ENCODE measurements at places on chromosomes 5 and 9.

GRCh38 chr9:3746296-3747275 lies 220.8 kb upstream of the RFX3 start:
- peak; percentile 26 for DNase-seq

GRCh38 chr5:149246906-149247305 lies 24.8 kb upstream of the AFAP1L1 start:
- no peak for DNase-seq

GRCh38 chr5:21684992-21685391 lies 1168.2 kb downstream of the CDH12 start:
- DNase-seq: no peak

- no peak for DNase-seq
Measured at GRCh38 chr9:89218040-89218928, 39.7 kb upstream of the SHC3 start.

DNA sequence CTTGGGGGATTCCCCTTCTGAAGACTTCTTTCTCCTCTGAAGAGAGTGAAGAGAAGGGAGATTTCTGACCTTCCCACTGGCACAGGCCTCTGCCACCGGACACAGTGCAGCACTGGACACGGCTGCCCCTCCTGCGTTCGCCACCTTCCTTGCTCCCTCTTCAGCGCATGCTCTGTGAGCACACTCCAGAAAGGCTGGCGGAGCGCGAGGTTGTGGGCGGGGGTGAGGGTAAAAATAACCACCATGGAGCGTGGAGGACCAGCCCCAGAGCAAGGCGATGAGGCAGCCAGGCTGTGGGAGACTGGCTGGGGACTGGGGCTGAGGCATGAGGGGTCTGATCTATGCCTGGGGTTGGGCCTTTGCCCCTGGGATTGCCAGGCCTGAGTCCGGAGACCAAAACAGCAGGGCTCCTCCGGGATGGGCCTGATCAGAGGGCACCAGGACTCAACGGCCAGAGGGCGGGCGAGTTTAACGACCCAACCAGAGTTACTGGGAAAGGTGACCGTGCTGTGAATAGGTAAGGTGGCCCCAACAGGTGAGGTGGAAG lies 97.2 kb downstream of the ROR2 start:
- no peak for DNase-seq

DNA sequence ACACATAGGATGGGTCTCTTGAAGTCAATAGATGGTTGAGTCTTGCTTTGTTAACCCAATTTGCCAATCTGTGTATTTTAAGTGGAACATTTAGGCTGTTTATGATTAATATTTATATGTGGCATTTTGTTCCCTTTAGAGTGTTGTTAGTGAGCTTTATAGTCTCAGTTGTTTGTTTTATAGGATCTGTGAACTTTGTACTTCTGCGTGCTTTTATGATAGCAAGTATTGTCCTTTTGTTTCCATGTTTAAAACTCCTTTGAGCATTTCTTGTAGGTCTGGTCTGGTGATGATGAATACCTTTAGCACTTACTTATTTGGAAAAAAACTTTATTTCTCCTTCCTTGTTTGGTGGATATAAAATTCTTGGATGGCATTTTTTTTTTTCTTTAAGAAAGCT lies 23.8 kb downstream of the SELENOP start:
- DNase-seq: no peak

DNA sequence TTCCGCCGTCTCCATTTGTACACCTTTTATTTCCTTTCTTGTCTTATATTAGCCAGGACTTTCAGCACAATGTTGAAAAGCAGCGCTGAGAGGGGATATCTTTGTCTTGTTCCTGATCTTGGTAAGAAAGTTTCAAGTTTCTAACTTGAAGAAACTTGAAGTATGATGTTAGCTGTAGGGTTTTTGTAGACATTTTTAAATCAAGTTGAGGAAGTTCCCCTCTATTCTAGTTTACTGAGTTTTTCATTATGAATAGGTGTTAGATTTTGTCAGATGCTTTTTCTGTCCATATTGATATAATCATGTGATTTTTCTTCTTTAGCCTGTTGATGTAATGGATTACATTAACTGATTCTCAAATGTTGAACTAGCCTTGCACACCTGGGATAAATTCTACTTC lies 425.7 kb downstream of the PIK3R1 start:
- DNase-seq: no peak

DNA sequence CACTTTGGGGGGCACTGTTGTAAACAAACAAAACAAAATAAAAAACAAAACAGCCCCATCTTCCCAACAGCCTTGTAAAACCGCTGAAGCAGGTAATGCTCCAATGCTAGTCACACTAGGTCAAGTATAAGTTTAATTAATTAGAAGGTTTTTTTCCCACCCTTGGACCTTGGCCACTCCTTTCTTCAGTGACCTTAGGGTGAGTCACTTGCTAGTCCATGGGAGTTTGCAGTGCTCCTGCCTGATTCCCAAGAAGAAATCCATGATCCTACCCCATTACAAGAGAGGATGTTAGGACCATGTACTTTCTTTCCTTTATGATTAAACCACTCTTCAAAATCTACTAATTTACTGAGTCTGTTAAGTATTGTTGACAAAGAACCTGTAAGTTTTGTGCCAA lies 192.2 kb upstream of the CDKN2B start:
- no peak for DNase-seq

DNA sequence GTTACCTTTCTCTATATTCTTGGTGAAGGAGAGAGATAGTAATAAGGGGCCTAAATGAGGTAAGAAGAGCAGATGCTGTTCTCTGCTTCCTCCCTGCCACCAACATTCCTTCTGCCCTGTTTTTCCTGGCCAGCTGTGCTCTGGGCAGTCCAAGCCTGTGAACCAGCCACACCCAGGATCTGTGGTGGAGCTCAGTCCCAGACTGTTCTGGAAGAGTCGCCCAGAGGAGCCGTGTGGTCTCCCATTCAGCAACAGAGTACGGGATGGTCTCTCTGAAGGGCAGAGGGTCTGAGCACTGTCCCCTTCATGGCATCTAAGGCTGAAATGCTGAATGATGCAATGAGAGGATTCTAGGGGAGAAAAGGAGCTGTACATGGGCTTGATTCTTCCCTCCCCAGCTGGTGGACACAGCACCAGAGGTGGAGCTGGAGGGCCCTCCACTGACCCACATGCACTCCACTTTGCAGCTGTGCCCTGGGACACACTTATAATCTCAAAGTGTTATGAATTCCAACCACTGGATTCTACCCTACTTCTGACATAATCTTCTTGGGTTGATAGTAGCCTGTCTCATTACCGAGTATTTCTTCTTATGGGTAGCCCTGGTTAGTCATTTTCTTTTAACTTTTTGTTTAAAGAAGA lies 70.8 kb upstream of the RPS23 start:
- no peak for DNase-seq

Data from activated T-cell treated with anti-CD3 and anti-CD28 coated beads, Interleukin-2, amount 50 U/mL, for 72 hours (primary cell).